ENCODE measurements at places on chromosomes 7 and 10.

GRCh38 chr7:47119261-47119865 lies 462.5 kb downstream of the TNS3 start:
- no peak for DNase-seq

DNA sequence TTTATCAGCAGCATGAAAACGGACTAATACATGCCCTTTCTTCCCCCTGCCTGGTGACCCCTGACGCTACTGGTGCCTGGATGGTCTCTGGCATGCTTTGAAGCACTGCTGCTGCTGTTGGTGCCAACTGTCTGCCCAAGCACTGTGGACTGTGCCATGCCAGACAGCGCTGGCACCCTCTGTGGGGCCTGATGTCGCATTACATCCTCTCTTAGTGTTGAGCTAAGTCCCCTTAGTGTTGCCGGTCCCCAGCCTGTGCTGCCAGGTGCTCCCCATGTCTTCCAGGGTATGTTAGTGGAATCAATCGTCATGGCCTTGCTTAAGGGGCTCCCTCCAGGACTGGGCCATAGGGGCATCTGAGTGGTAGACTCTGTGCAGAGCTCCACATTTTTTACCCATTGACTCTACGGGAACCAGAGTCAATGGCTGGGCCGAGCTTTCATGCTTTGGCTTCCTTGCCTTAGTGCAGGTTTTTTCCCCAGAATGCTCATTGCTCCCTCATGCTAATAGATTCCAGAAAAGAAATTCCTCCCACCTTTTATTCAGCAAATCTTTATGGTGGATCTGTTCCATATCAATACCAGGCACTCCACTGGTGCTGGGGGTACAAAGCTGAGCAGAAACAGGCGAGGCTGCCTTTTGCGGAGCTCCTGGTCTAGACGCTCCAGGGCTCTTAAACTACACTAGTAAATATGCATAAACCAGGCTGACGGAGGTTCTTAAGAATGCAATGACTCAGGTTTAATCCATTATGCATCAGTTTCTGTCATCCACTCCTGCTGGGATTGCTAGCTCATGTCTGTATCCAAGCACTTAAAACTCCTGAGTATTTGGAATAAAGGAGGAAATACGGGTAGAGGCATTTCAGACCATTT lies 21.8 kb upstream of the MRC1 start:
- DNase-seq = no peak

DNA sequence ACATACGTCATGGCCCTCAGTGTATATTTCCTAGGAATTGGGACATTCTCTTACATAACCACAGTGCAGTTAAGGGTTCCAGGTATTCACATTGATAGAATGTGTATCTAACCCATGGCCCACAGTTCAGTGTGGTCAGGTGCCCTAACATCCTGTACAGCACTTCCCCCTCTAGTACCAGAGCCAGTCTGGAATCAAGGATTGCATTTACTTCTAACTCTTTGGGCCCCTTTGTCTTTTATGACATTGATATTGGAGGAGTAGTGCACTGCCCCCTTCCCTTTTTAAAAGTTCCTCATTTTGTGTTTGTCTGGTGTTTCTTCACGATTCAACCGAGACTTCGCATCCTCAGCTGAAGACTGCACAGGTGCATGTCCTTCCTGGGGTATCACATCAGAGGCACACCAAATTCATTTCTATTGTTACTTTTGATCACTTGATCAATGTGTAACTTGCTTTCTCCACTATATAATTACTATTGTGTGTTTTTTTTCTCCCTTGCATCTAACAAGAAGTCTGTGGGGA lies 22.4 kb upstream of the NPFFR1 start:
- DNase-seq = no peak

- no peak for DNase-seq
Measured at GRCh38 chr7:3270362-3270761, 30.7 kb upstream of the SDK1 start.

DNA sequence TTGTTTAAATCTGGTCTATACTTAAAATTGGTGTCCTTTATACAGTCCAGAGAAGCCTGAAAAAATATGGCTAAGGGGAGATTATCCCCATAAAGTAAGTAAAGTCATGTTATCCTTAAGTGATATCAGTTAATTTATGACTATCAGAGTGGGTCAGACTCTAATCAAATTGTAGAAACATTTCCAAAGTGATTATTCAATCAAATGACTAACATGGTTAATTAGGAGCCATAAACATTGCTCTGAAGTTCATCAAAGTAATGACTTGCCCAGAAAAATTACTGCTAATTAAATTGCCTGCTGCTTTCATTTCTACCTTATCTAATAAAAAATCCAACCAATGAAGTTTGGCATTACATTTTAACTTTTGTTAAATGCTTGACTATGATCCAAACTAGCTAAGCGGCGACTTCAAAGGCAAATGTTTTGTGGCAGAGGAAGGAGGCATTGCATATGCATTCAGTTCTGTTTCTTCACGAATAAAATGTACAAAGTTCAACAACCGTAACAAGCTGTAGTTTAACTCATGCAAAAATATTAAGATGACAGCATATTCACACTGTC lies 76.7 kb downstream of the ETV1 start:
- DNase-seq = no peak

GRCh38 chr10:110498982-110499795 lies 1.5 kb downstream of the DUSP5 start:
- peak; percentile 39 for DNase-seq

DNA sequence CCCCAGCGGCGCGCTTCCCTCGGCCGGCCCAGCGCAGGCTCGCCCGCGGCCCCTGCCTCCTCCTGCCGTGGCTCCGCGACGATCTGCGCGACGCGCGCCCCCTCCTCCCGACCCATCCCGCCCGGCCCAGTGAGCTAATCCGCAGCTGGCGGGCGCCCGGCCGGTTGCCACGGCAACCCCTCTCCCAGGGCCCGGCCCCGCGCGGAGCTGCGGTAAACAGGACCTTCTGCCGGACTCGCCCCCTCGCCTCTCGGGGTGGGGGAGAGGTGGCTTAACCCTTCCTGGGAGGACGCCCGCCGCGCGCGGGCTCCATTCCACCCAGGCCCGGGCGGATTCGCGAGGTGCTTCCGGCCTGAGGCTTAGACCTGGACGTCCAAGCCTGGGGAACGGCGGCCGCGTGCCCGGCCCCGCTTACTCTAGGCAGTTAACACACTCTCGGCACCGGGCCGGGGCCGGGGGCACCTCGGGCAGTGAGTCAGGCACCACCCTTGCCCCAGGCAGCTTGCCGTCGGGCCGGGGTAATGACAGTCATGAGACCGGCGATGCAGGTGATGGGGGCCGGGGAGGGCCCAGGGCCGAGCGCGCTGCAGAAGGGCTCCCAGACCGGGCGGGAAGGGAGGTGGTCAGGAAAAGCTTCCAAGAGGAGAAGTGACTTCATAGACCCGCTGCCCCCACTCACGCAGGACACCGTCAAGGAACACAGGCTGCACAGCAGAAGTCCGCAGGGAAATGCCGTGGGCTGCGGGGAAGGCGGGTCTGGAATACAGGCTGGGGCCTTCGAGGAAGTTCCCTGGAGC lies at the start of gene DENND2A:
Gene DENND2A, minus strand, starts transcription at position 87 of the 797 bp plus-strand sequence. CDS start 38,416 bp downstream, outside the sequence.
- no peak for DNase-seq

GRCh38 chr10:24382979-24383663 lies 174.2 kb downstream of the KIAA1217 start:
- no peak for DNase-seq

DNA sequence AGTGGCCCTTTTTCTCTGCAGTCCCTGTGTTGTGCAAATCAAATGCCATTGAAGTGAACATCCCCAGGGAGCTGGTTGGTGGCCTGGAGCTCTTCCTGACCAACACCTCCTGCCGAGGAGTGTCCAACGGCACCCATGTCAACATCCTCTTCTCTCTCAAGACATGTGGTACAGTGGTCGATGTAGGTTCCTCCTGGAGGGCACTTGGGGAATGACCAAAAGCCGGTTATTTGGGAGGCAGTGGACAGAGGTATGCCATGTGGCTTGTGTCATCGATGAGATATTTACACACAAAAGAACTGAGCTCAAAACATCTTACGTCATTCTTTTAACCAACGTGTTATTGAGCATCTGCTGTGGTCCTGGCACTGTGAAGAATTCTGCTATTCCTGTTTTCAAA lies 19.7 kb downstream of the OIT3 start:
- DNase-seq = no peak

DNA sequence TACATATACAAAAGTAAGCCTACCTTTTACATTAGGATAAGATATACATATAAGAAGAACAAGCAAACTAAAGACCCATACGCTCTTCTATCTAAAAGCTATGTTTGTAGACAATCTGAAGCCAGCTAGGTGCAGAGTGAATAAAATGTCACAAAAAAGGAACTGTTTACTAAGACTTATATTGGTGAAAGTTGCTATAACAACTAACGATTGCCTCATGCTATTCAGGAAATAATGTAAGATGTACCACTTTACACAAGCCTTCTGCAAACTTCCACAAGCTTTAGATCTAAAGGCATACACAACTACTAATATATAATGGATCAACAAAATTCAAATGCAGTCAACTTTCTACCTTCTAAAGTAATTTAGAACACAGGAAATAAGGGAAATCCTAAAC lies 175.1 kb downstream of the SRPK2 start:
- DNase-seq = no peak

DNA sequence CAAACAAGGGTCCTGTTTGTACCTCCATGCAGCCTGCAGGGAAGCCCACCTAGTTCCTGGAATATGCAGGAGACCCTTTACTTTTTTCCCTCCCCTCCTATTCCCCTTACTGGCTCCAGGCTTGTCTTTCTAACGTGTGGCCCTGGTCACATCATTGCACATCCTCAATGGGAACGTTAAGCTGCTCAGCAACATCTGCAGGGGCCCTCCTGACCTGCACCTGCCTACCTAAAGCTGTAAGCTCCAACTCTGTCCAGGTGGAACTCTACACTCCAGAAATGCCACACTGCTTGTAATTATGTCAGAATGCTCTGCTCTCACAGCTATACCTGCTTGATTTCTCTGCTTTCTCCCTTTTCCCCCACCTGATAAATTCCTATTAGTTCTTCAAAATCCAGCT lies 72.1 kb downstream of the ARMC3 start:
- no peak for DNase-seq

DNA sequence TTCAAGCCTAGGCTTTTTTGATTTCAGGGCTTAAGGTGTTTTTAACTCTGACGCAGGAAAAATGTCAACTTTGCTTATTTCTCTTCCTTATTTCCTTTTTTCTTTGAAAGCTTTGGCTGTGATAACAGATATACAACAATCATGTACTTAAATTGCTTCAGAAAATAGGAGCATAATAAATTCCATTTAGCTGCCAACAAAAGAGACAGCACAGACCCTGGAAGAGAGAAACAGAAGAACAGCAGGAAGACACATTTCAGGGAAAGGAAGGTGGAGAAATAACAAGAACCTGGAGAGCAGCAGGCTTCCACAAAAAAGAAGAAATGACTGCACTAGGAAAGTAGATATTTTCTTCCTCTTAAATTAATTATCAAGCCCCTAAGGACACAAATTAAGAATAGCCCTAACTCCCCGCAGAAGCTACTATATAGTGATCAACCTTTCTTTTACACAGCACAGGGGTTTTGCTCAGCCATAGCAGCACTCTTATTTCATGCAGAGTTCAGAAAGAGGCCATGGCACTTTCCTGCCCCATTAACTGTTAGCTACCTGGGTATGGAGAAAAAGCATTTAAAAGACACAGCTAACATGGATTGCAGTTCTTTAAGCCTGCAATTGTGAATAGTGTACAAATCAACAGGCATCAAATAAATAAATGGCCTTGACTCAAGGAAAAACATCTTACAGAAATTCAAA lies 61.5 kb downstream of the IQUB start:
- DNase-seq = no peak

DNA sequence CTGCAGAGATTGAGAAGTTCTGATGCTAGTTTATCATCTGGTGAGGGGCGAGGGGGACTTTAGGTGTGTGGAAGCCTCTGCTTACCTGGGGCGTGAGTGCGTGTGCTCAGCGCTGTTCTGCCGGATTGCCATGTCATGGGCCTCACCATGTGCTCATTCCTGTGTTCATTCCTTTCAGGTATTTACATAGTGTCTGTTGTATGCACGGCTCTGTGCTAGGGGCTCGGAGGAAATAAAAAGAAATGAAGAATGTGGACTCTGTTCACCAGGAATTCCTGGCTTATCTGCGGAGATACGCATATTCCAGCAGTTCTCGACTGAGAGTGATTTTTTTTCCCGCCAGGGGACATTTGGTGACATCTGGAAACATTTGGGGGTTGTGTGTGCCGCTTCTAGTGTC lies 152.0 kb downstream of the CAMK1D start:
- DNase-seq = no peak

- DNase-seq = no peak
Measured at GRCh38 chr10:27857616-27858015, 112.0 kb upstream of the MKX start.

Data from stimulated activated CD4-positive, alpha-beta T cell treated with anti-CD3 and anti-CD28 coated beads, Interleukin-2, amount 100 ng/mL, for 24 hours (primary cell).